Natural killer cell treated with Interleukin-12 subunit alpha and Interleukin-12 subunit beta and Interleukin-15 and Interleukin-18, amount 100 ng/mL, for 72 hours (primary cell): ENCODE measurements at places on chromosomes 11 and 22.

DNA sequence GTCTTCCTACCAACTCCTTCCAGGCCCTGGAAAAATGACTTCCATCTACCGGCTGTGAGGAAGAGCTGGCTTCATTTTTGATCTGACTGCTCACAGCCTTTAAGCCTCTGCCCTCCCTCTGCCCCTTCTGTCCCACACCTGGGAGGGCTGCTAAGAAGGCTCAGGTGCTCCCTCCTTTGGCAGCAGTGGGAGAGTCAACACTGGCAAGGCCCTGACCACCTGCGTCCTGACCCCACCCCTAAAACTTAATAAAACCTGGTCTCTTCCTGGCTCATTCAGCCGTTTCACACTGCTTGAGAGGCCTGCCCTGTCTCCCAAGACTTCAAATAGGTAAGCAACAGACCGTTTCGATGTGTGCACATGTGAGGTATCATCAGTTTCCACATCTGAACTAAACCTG is 52.1 kb upstream of the NFRKB start:
- no peaks in the 10 kb centered on the region for H3K27me3 ChIP-seq
- no peak for DNase-seq
- H3K36me3 ChIP-seq: peaks cover under 1% of the 10 kb centered on the region
- no peak overlapping the region for H3K4me3 ChIP-seq

- peaks cover 11% of the 10 kb centered on the region for H3K36me3 ChIP-seq
- no peak overlapping the region for H3K27ac ChIP-seq
- no peak overlapping the region for H3K4me3 ChIP-seq
- no peak for DNase-seq
- H3K4me1 ChIP-seq: no peaks in the 10 kb centered on the region
- peaks cover 3% of the 10 kb centered on the region for H3K27me3 ChIP-seq
Measured at GRCh38 chr11:94224078-94224477, 80.3 kb upstream of the IZUMO1R start.

DNA sequence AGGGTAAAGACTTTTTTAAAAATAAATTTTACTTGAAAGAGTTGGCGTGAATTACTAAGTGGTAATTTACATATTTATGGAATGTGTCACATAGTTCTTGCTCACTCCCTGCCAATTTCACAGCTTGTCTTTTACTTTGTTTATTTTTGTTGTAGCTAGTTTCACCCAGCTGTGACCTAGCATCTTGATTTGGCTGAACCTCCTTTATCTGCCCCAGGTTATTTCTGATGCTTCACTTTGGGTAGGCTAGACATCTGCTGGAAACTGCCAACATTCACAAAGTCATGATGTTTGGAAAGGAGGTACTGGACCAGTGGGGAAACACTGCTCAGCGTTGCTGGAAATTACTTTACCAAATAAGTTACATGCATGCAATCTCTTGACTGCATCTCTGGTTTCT is 1676.0 kb upstream of the RAG2 start:
- no peak overlapping the region for H3K27ac ChIP-seq
- no peaks in the 10 kb centered on the region for H3K27me3 ChIP-seq
- no peak overlapping the region for H3K4me3 ChIP-seq
- no peaks in the 10 kb centered on the region for H3K4me1 ChIP-seq
- DNase-seq: no peak

- no peak for DNase-seq
- no peaks in the 10 kb centered on the region for H3K27me3 ChIP-seq
- H3K27ac ChIP-seq: no peak overlapping the region
- H3K4me1 ChIP-seq: no peaks in the 10 kb centered on the region
Measured at GRCh38 chr11:112315057-112315720, 54.5 kb upstream of the PLET1 start.

DNA sequence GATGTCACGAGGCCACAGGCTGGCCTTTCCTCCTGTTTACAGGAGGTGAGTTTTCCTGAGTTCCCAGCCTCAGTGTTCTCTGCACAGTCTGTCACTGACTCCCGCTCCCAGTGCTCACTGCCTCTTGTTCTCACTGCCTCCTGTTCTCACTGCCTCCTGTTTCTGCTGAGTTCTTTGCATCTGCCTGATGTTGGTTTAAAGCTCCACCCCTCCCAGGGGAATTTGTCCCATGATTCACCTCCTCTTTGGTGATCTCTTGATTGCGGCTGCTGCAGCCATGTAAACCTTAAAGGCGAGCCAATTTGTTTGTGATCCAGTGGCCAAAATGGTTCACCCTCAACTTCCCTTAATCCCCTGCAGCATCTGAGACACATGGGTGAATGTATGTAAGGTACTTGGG is 6.0 kb upstream of the TUBA8 start:
- H3K4me1 ChIP-seq: peaks cover 11% of the 10 kb centered on the region
- H3K27ac ChIP-seq: no peak overlapping the region
- H3K36me3 ChIP-seq: peaks cover 29% of the 10 kb centered on the region
- no peak overlapping the region for H3K4me3 ChIP-seq
- no peak for DNase-seq

GRCh38 chr11:58898106-58898505 is 41.2 kb upstream of the GLYATL1 start:
- H3K36me3 ChIP-seq: no peaks in the 10 kb centered on the region
- no peak for DNase-seq
- no peak overlapping the region for H3K4me3 ChIP-seq
- peaks cover 47% of the 10 kb centered on the region for H3K27me3 ChIP-seq

DNA sequence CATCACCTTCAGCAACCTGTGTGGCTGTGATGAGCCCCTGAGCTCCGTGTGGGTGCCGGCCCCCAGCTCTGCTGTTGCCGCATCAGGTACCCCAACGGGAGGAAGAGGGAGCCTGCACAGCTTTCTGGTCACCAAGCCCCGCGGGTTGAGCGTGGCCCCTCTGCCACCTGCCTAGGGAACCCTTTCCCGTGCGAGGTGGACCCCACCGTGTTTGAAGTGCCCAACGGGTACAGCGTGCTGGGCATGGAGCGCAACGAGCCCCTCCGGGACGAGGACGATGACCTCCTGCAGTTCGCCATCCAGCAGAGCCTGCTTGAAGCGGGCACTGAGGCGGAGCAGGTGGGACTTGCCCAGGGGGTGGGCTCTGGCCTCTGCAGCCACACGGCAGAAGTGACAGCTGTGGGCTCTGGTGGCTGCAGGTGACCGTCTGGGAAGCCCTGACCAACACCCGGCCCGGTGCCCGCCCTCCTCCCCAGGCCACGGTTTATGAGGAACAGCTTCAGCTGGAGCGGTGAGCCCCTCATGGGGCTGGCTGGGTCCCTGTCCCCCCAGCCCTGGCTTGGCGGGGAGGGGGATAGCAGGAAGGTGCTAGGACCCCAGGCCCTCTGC is 1.9 kb upstream of the SSH3 start:
- no peaks in the 10 kb centered on the region for H3K27me3 ChIP-seq
- H3K4me3 ChIP-seq: no peak overlapping the region
- no peak overlapping the region for H3K27ac ChIP-seq
- DNase-seq: no peak
- peaks cover 20% of the 10 kb centered on the region for H3K4me1 ChIP-seq

GRCh38 chr11:79290761-79291160 is 150.1 kb downstream of the TENM4 start:
- H3K27ac ChIP-seq: no peak overlapping the region
- no peaks in the 10 kb centered on the region for H3K27me3 ChIP-seq
- no peak overlapping the region for H3K4me3 ChIP-seq
- no peak for DNase-seq

GRCh38 chr11:19241260-19242178 is 774 bp upstream of the E2F8 start:
- peaks cover 7% of the 10 kb centered on the region for H3K4me1 ChIP-seq
- peak overlapping the region; percentile 96 for H3K4me3 ChIP-seq
- peaks cover 23% of the 10 kb centered on the region for H3K27me3 ChIP-seq
- no peak for DNase-seq

- H3K27me3 ChIP-seq: no peaks in the 10 kb centered on the region
- no peak overlapping the region for H3K4me3 ChIP-seq
- peaks cover 22% of the 10 kb centered on the region for H3K4me1 ChIP-seq
- no peak for DNase-seq
- H3K27ac ChIP-seq: no peak overlapping the region
Measured at GRCh38 chr11:73531386-73531785, 66.5 kb downstream of the FAM168A start.

DNA sequence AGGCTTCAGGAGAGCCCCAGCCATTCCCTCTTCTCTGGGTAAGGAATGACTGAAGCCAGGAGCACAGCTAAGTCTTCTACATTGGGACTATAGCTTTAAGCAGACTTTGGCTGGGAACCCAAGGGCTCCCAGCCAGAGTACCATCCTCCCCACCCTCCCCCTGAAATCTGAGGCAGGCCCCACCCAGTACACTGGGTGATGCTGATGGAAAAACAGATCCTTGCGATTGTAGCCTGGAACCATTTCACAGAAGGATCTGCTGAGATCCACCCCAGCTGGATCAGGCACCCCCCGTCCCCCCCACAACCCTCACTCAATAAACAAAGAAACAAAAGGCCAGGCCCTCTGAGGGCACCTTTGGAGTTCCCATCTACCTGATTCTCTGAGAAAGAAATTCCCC is 39.8 kb downstream of the IL18BP start:
- no peaks in the 10 kb centered on the region for H3K36me3 ChIP-seq
- peaks cover 5% of the 10 kb centered on the region for H3K4me1 ChIP-seq
- no peak overlapping the region for H3K27ac ChIP-seq
- H3K27me3 ChIP-seq: no peaks in the 10 kb centered on the region

GRCh38 chr11:73230931-73231330 is 12.8 kb downstream of the P2RY2 start:
- no peak overlapping the region for H3K4me3 ChIP-seq
- H3K36me3 ChIP-seq: no peaks in the 10 kb centered on the region
- DNase-seq: peak; percentile 37

GRCh38 chr11:72338741-72339140 is 94.8 kb upstream of the PHOX2A start:
- no peak overlapping the region for H3K4me3 ChIP-seq
- H3K36me3 ChIP-seq: no peaks in the 10 kb centered on the region
- no peaks in the 10 kb centered on the region for H3K27me3 ChIP-seq
- no peak overlapping the region for H3K27ac ChIP-seq
- H3K4me1 ChIP-seq: peaks cover 4% of the 10 kb centered on the region
- DNase-seq: no peak

GRCh38 chr22:26471522-26471921 is 12.1 kb downstream of the HPS4 start:
- no peak overlapping the region for H3K27ac ChIP-seq
- DNase-seq: no peak
- no peak overlapping the region for H3K4me3 ChIP-seq
- no peaks in the 10 kb centered on the region for H3K27me3 ChIP-seq
- H3K36me3 ChIP-seq: peaks cover 16% of the 10 kb centered on the region
